ENCODE measurements at places on chromosomes 4 and X. TPM values are rescaled to one million over a fixed set of nuclear protein-coding genes. Genes with fewer than 3 reads are reported as not detected.

The DUX4 gene
- not detected for total RNA-seq

The ANOS1 gene
- total RNA-seq: not detected

- no peak overlapping the region for H3K4me3 ChIP-seq
- no peak overlapping the region for H3K27ac ChIP-seq
- H3K4me1 ChIP-seq: no peaks in the 10 kb centered on the region
- no peaks in the 10 kb centered on the region for H3K36me3 ChIP-seq
Observed at GRCh38 chr4:168028970-168029597, 63.3 kb upstream of the ANXA10 start.

DNA sequence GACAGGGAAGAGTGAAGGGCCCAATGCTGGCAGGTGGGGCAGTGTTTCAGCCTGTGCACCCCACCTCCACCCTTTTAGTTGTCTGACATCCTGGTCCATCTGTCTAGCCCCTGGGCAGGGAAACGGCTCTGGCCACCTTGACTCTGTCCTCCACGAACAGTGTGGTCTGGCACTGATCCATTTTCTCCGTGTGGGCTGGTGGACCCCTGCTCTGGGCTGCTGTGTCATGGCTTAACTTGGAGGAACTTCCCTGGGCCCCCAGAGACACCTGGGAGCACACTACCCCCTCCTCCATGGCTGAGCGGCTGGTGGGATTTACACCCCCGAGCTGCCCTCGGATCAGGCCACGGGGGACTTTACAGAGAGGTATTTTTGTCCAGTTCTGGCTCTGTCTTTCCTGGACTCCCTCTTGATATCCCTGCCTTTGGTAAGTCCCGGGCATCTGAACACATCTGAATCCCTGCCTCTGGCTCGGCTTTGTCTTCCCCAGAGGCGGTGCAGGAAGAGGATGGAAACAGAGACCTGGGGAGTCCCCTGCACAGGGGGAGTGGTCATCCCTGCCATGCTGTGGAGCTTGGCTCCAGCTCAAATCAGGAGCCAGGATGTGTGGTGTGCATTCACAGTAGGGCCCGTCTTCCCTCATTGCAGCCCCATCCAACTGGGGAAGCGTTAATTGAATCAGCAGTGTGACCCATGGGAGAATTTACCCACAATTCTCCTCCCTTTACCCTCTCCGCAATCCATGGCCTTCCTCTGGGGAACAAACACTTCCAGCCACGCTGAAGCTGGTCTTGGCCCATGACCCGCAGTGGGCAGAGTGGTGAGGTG lies 6.3 kb upstream of the NKX1-1 start:
- peaks cover 5% of the 10 kb centered on the region for H3K4me1 ChIP-seq
- H3K4me3 ChIP-seq: no peak overlapping the region
- peaks cover 61% of the 10 kb centered on the region for H3K27me3 ChIP-seq
- no peak for DNase-seq

Data from activated CD4-positive, alpha-beta T cell treated with anti-CD3 and anti-CD28 coated beads for 36 hours (primary cell).